ENCODE measurements at places on chromosomes 3 and 15. TPM values are rescaled to one million over a fixed set of nuclear protein-coding genes. Genes with fewer than 3 reads are reported as not detected.

DNA sequence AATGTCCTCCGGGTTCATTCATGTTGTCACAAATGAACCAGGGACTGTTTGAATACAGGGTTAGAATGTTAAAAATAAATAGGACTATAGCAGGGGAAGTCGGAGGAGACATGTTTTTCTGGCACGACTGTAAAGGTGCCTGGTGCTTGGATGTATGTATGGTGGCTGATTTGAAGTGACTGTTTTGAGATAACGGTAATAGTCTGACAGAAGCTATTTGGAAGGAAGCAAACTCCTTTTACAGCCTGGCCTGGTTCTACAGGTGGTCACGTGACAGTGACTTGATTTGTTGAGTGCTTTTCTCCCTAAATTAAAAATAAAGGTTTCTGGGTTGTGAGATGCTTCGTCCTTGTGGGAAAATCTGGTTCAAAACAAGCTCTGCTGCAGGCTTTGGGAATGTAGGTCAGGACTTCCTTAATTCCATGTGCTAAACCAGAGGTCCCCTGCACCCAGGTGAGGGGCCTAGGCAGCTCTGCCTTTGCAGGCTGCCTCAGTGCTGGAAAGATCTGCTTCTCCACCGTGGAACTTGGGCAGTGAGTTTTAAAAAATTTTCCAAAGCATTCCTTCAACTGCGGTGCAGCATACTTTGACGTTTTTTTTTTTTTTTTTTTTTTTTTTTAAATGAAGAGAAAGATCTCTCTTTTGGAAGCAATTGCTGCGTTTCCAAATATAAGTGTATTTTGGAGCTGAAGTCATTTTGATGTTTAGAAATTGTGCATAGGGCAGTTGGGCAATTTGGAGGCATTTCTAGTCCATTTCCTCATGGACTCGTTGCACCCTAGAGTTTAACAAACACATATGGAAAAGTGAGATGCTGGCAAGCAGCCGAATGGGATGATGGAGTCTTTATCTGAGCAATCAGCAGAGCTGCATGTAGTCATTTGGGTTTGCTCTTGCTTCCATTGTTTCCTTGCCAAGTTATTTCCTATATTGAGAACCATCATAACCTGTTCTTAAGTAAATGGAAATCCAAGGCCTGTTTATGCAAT is 30.9 kb downstream of the ITPR1 start:
- no peak overlapping the region for H3K4me3 ChIP-seq
- no peak overlapping the region for H3K27ac ChIP-seq
- DNase-seq, result no peak
- peaks cover 5% of the 10 kb centered on the region for H3K4me1 ChIP-seq
- no peaks in the 10 kb centered on the region for H3K36me3 ChIP-seq

- H3K4me1 ChIP-seq, result no peaks in the 10 kb centered on the region
- no peaks in the 10 kb centered on the region for H3K27me3 ChIP-seq
- no peak overlapping the region for H3K27ac ChIP-seq
- no peak overlapping the region for H3K4me3 ChIP-seq
- no peaks in the 10 kb centered on the region for H3K36me3 ChIP-seq
Measured at GRCh38 chr3:95508124-95508523, 1306.3 kb upstream of the EPHA6 start.

DNA sequence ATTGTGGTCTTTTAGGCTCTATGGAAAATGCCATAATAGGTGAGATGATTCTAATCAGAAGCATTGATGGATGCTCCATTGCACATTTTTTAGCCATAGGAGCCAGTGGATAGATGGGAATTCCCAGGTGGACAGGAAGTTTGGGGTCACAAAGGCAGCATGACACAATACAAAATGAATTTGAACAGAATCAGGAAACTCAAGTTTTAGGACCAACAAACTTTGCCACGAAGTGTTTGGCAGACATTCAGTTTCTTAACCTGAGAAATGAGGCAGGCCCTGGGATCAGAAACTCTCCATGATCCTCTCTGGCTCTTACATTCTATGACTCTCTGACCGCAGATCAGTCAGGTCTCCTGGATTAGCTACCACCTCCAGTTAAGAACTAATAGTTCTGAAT is 275.4 kb downstream of the TIGIT start:
- H3K4me3 ChIP-seq, result no peak overlapping the region
- H3K36me3 ChIP-seq, result no peaks in the 10 kb centered on the region
- no peak for DNase-seq
- H3K27ac ChIP-seq, result no peak overlapping the region
- no peaks in the 10 kb centered on the region for H3K27me3 ChIP-seq

DNA sequence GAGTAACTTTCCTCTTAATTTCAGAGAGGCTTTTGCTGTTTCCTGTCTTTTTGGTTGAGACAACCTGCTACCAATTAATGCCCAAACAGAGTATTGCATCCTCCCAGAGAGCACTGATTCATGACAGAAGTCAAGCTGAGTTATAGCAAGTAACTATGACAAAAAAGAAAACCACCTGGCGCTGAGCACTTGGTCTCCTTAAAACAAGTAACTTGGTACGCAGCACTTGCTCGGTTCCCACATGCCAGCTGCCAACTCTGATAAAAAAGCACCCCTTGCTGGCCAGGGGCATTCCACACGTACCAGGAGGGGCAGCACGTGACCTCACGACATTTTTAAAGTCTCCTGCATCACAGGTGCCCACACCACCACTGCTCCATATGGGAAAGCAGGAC is 13.5 kb upstream of the MYO5C start:
- no peak for DNase-seq
- H3K4me3 ChIP-seq, result no peak overlapping the region
- peaks cover 4% of the 10 kb centered on the region for H3K36me3 ChIP-seq
- H3K27me3 ChIP-seq, result no peaks in the 10 kb centered on the region
- no peak overlapping the region for H3K27ac ChIP-seq

GRCh38 chr3:118473343-118473742 is 561.3 kb downstream of the IGSF11 start:
- no peaks in the 10 kb centered on the region for H3K4me1 ChIP-seq
- H3K27me3 ChIP-seq, result no peaks in the 10 kb centered on the region
- H3K36me3 ChIP-seq, result no peaks in the 10 kb centered on the region
- H3K4me3 ChIP-seq, result no peak overlapping the region

- H3K27ac ChIP-seq, result no peak overlapping the region
- DNase-seq, result no peak
- no peaks in the 10 kb centered on the region for H3K36me3 ChIP-seq
- no peaks in the 10 kb centered on the region for H3K4me1 ChIP-seq
- no peaks in the 10 kb centered on the region for H3K27me3 ChIP-seq
Measured at GRCh38 chr3:95939235-95939809, 875.1 kb upstream of the EPHA6 start.

- H3K4me3 ChIP-seq, result no peak overlapping the region
- no peaks in the 10 kb centered on the region for H3K27me3 ChIP-seq
- no peaks in the 10 kb centered on the region for H3K36me3 ChIP-seq
- DNase-seq, result no peak
- peaks cover 68% of the 10 kb centered on the region for H3K4me1 ChIP-seq
- peak overlapping the region; percentile 80 for H3K27ac ChIP-seq
Measured at GRCh38 chr15:67156426-67156825, 91.0 kb downstream of the SMAD3 start.

GRCh38 chr3:171676601-171677175 is 133.6 kb downstream of the PLD1 start:
- no peaks in the 10 kb centered on the region for H3K27me3 ChIP-seq
- H3K27ac ChIP-seq, result no peak overlapping the region
- peaks cover 7% of the 10 kb centered on the region for H3K4me1 ChIP-seq

DNA sequence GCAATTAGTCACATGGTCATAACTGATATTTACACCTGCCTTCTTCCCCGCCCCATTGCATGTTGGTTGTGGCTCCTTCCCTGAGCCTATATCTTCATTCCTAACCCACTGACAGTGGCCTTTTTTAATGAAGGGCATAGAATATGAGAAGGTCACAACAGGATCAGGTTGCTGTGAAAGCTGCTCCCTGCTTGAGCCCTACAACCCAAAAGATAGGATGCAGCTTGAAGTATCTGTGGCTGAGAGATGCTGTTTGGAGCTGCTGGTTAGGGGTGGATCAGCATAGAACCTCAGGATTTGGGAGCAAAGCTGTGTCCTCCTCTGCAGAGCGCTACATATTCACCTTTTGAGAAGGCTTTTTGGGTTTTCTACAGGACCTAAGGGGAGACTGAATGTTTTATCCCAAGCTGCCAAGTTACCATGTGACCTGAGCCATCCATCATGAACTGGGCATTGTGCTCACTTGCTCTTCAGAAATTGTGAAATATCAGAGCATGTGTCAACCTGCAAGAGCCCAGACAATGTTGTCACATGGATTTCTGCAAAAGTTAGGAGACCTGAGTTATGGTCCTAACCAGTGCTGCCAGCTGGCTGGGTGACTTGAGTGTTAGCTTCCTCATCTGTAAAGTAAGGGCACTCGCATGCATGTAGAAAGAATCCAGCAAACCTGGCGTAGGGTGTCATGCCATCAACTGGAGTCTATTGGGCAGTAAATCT is 49.8 kb upstream of the ARL8B start:
- peak; percentile 84 for DNase-seq
- no peaks in the 10 kb centered on the region for H3K27me3 ChIP-seq
- H3K27ac ChIP-seq, result peak overlapping the region; percentile 63
- peaks cover 17% of the 10 kb centered on the region for H3K4me1 ChIP-seq
- no peaks in the 10 kb centered on the region for H3K36me3 ChIP-seq

DNA sequence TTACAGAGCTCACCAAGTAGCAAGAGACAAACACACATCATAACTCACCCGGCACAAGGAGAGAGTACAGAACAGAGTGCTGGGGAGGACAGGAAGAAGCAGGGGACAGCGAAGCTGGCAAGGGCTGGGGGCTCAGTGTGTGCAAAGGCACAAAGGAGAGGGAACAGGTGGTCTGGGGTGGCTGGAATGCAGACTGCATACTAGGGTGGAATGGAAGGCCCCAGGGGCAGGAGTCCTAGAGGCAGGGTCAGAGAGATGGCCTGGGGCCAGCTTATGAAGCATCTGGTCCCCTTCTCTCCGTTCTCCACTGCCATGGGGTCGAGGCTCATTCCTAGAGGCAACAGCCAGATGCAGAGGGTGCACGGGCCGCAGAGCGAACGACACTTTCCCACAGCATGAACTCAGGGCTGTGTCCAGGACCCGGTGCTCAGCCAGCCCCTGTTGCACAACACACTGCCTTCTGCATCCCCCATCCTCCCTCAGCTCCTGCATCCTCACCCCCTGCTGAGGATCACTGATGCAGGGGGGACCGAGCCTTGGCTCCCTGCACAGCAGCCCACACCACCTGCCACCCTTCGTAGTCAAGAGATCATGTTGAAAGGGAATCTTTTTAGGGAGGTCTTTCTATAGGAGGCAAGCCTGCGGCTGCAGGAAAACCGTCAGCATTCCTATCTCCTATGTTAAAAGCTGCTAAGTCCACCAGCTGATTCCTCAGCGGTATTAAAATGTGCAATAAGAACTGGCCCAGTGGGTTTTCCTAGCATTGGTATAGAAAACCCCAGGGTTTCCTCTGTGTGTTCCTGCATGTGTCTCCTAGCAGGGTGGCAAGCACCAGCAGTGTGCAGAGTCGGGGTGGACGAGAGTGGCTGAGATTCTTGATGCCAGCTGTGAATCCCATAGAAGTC is 293.5 kb downstream of the UACA start:
- no peak for DNase-seq
- H3K27ac ChIP-seq, result no peak overlapping the region
- no peaks in the 10 kb centered on the region for H3K27me3 ChIP-seq
- no peaks in the 10 kb centered on the region for H3K36me3 ChIP-seq
- peaks cover 14% of the 10 kb centered on the region for H3K4me1 ChIP-seq

GOLGB1 gene
- 7.7 TPM for polyA plus RNA-seq

IL5RA gene
- polyA plus RNA-seq, result not detected

FAM162A gene
- polyA plus RNA-seq, result 127 TPM

CYP8B1 gene
- polyA plus RNA-seq, result not detected

CCR2 gene
- polyA plus RNA-seq, result 0.10 TPM

AADACL2 gene
- polyA plus RNA-seq, result not detected

MLF1 gene
- polyA plus RNA-seq, result 117 TPM
